Tongue (tissue), 3 donors: ENCODE measurements at places on chromosomes 7 and 10.

GRCh38 chr7:128031901-128032604 lies 816 bp upstream of the LRRC4 start:
- peak; percentile 79 for DNase-seq

DNA sequence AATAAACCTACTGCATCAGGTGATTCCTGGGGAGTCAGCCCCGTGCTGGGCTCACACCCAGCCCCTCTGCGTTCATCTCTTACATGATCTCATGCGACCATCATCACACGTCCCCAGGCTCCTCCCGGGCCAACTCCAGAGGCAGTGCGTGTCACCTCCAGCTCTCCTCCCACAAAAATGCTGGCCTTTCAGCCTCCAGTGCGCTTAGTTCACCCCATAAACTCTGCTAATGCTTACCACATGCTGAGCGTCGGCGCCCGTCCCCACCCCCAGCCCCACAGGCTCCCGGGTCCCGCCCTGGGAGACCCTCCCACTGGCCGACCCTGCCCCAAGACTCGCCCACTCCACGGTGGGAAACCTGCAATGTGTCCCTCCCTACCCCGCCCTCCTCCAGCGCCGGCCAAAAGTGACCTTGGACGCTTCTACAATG lies 816 bp upstream of the SDK1 start:
- DNase-seq = peak; percentile 24

GRCh38 chr7:100888988-100889750 lies at the start of gene UFSP1:
Gene UFSP1, minus strand, starts transcription at chr7:100889715. Its CDS starts 444 bp downstream, at chr7:100889271.
- DNase-seq = no peak

GRCh38 chr7:22278660-22279059 lies 78.3 kb downstream of the RAPGEF5 start:
- no peak for DNase-seq

GRCh38 chr7:134454277-134454676 lies 4.6 kb downstream of the AKR1B1 start:
- no peak for DNase-seq

GRCh38 chr7:36387435-36388231 lies 2.0 kb upstream of the ANLN start:
- no peak for DNase-seq

DNA sequence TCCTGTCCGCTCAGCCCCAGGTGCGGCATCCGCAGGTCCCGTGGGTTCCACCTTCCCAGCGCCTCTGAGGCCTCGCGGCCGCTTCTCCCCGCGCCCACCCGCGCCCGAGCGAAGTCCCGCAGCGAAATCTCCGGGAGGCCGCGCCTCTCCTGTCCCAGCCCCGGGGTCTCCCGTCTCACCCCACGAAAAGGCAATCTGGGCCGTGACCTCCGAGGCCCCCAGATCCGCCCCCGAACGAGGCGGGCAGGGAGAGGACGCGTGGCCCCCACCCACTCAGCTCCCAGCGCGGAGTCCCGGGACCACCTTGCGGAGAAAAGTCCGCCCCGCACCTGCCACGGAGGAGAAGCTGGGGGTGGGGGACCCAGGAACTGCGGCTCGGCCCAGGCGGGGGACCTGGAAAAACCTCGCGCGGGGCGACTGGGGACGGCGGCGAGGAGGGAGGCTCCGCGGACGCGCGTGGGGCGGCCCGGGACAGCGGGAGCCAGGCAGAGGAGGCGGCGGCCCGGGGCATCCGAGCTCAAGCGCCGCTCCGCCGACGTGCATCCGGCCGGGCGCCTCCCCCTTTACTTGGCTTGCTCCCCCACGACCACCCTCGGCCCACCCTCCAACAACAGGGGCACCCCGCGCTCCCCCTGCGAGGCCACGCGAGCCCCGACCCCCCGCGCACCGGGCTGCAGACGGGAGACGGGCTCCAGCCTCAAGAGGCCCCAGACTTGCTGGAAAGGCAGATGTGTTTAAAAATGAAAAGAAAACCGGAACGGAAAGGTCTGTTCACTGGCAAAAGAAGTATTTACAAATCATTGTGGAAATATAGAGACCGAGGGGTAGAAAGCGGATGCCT lies 33.0 kb upstream of the RNF32 start:
- no peak for DNase-seq

DNA sequence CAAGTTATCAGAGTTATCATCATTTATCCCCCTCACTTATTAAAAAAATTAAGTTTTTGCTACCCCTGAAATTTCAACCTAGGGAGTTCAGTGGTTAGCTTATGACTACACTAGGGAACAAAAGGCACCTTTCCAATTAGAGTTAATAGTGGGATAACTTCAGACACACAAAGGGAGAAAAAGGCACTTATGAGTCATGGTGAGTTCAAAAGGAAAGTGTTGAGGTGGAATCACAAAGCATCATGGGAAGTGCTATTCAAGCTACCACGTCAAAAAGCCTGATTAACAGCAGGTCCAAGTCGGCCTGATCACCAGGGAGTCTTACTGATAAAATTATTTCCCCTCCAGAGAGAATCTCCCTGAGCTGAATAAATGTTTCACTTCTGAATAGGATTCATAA lies 165.7 kb downstream of the C7orf25 start:
- DNase-seq = no peak

- DNase-seq = peak; percentile 26
These were observed 765 bp downstream of the SLC25A40 start for GRCh38 chr7:87875151-87876039.
